ENCODE measurements at places on chromosomes 3 and 15.

GRCh38 chr15:58070801-58071418 lies 5.4 kb upstream of the ALDH1A2 start:
- DNase-seq = no peak

- no peak for DNase-seq
Measured at GRCh38 chr3:128182656-128183055, 29.4 kb downstream of the EEFSEC start.

- DNase-seq = no peak
Measured at GRCh38 chr3:111810909-111811308, 48.2 kb upstream of the PHLDB2 start.

GRCh38 chr3:177334803-177335202 lies 137.5 kb upstream of the TBL1XR1 start:
- no peak for DNase-seq

DNA sequence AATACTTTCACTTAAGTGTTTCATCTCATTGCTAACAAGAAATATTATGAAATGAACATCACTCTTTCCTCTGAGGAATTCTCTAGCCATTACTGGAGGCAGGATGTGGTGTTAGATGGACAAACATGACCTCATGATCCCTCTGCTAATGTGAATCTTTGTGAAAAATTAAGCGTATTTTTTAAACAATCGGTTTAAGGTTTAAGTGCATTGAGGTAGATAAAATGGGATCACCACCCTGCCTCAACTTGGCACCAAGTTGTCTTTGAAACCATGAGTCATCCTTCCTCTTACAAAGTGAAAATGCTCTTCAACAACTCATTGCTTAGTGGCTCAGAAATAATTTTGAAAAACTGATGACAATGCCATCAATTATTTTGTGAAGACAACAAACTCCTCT lies 76.0 kb upstream of the DCBLD2 start:
- DNase-seq = no peak

DNA sequence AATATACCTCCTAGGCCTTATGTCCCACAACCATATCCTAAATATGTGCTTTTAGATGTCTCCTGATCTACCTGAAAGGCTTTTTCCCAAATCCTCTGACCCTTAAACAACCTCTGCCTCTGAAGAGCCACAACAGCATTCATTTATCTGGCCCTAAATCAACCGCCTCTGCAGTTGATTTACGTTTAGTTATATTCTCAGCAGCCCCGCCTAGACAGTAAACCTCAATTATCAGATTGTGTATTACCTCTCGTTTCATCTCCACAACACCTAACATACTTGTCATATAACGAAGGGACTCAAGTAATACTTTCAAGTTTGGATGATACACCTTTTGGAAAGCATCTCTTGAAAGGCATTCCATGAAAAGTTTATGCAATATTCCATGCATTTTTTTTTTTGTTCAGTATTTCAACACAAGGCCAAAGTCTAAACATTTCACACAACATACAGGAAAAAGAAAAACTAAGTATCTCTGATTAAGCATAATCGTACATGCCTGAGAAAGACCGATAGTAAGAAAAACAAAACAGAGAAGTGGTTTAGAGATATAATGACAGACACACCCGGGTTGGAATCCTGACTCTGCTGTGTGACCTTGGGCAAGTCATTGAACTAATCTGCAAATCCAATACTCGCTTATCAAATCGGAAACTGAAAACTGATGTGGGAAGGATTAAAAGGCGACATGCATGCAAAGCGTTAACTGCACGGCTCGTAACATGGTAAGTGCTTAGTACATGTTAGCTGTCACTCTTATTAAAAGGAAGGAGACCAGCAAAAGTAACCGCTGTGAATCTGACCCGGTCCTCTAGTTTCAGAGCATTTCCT lies 778 bp downstream of the CRBN start:
- no peak for DNase-seq

DNA sequence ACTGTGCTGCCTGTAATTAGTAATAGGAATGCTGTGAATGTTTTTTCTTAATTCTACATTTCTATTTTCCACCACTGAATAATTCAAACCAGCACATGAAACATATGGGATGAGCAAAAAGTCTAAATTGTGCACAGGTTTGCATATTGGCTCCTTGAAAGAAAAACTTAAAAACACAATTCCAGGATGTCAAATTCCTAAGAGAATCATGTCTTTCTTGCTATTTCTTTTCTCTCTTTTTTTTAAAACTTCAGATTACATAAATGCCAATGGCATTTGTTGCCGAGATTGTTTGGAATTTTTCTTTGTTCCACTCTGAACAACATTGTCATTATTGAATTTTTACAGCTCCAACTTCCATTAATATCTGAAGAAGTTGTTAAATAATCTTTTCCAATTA lies 60.8 kb downstream of the VGLL3 start:
- DNase-seq = no peak

GRCh38 chr15:88776646-88777045 lies 26.6 kb upstream of the ACAN start:
- no peak for DNase-seq

DNA sequence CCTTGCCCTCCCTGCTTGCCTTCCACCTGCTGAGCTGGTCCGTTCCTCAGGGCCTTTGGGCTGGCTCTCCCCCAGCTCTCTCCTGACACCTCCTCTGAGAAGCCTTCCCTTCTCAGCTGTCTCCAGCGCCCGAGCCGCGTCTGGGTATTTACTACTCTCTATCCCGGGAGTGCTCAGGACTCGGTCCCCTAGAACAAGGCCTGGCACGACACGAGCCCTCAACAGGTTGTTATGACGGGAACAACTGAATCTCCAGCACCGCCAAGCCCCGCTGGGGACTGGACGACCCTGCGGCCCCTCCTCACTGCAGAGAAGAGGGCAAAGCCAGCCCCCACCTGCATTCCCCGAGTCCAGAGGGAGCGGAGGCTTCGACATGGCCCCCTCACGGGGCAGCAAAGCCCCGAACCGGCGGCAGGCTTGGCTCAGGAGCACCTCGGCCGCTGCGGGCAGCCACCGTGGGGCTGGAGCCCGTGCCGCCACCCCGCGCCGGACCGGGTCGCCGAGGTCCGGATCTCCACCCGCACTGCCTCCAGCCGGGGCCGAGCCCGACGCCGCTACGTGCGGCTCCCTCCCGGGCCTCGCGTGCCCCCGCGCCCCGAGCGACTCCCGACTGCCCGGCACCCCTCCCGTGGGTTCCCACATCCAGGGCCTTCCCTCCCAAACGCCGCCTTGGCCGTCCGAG lies 792 bp downstream of the TPRA1 start:
- DNase-seq = no peak

GRCh38 chr15:90812171-90812957 lies 56.0 kb upstream of the FURIN start:
- DNase-seq = no peak
